ENCODE measurements at places on chromosomes 1 and 21.

- DNase-seq = no peak
Observed at GRCh38 chr1:178232949-178233348, 139.0 kb downstream of the RASAL2 start.

DNA sequence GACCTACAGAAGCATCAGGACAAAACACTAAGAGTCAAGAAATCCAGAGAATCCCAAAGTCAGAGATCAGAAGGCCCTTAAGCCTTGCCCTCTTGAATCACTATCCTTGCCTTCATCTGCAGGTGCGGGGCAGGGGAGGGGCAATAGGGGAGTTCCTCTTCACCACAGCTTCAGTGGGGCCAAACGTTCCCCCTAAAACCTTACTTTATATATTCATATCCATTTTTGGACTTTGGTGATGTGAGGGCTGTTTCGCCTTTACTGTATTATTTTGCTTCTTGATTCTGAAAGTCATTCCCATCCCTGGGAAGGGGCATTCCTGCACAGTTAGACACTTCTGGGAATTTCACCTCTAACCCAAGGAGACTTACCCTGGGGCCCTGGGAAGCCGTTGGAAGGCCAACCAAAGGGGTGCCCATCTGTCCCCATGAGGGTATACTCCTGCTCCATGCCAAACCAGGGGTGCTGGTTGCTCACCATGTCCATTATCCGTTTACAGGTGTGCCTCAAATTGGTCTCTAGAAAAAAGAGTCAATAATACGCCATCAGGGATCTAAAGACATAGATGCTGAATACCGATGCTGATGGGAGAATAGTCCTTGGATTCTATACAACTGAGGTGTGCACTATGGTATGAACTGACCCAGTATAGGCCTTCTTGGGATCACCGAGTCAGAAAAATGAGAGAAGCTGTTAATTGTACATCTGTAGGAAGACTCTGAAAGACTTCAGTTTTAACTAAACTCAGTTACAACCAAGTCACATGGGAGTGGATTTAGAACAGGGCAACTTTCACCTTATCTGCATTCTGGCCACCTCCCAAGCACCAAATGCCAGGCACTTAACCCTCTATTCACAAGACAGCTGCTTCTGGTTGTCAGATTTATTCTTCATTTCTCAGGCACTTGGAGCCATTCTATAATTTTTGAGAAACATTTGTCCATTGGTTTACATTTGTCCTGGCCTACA is 5.4 kb downstream of the GLUL start:
- no peak for DNase-seq

GRCh38 chr1:198161718-198162090 is 4.9 kb downstream of the NEK7 start:
- no peak for DNase-seq

- DNase-seq = no peak
Observed at GRCh38 chr1:157566484-157567300, 14.4 kb upstream of the FCRL5 start.

DNA sequence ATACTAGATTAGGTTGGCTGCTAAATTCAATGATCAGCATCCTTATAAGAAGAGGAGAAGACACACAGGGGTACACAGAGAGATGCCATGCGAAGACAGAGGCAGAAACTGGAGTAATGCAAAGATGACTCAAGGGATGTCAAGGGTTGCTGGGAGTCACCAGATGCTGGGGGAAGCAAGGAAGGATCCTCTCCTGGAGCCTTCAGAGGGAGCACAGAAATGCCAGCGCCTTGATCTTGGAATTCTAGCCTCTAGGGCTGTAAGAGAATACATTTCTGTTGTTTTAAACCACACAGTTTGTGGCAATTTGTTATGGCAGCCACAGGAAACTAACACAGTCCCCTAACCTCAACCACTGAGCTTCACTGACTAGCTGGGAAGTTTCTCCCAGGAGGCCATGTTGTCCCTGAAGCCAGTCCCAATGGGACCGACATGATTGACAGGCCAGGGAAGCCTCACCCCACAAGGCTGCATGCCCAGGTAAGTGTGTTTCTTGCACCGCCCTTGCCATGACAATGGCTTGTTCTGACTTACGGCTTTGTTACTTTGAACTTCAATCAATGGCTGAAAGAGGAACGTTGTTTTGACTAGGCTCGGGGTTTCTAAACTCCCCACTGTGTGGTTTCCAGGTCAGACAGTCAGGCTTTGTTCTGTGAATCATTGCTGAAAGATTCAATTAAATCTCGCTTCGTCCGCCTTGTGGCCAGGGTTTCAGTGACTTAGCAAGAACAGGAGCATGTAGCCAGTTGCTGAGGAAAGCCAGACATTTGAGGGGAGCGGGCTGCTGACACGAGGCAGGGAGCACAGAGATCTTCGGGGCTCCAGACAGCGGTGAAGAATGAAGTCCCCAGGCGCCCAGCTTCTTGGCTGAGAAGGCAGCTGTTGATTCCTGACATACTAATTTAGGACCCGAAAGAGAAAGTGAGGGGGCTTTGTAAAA is 62.3 kb downstream of the RUNX1 start:
- DNase-seq = peak; percentile 92

- no peak for DNase-seq
Observed at GRCh38 chr1:116496898-116497297, 73.9 kb downstream of the CD58 start.

- no peak for DNase-seq
Observed at GRCh38 chr1:33792651-33793050, 71.2 kb upstream of the HMGB4 start.

- DNase-seq = no peak
Observed at GRCh38 chr1:48495166-48495565, 23.2 kb upstream of the SPATA6 start.

DNA sequence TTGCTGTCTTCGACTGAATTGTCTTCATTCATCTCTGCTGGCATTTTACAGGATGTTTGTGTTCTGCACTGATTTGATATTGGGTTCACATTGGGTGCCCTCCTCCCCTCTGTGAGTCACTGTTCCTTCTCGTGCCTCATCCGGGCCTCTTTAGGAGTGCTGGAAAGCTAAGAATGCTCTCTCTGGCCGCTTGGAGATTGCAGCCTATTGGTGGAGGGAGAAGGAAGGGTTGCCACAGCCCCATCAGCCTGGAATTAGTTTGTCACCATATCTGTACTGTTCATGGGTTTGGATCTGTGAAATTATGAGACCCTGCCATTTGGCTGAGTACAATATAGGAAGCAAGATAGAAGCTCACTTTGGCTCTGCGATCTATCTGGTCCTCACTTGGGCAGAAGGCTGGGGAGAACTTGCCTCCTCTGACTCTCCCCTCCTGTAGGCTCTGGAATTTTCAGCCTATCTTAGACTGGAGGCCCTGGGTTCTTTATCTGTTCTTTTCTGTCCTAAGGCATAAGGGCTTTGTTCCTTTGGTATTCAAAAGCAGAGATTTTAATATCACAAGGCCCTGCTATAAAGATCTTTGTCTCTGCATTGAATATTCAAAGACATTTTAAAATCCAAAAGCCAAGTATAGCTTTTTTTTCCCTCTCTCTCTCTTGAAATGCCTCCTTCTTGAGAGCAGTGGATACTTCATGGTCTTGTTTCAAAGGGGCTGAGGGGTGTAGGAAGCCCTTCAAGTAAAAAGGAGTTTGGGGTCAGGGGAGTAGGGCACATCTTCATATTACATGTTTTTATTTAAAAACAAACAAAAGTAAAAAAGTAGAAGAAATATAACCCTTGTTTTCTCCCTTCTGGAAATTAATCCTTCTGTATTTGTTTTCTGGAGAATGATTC is 347.9 kb downstream of the ZP4 start:
- no peak for DNase-seq

GRCh38 chr1:98403963-98404480 is 257.5 kb upstream of the SNX7 start:
- DNase-seq = no peak

DNA sequence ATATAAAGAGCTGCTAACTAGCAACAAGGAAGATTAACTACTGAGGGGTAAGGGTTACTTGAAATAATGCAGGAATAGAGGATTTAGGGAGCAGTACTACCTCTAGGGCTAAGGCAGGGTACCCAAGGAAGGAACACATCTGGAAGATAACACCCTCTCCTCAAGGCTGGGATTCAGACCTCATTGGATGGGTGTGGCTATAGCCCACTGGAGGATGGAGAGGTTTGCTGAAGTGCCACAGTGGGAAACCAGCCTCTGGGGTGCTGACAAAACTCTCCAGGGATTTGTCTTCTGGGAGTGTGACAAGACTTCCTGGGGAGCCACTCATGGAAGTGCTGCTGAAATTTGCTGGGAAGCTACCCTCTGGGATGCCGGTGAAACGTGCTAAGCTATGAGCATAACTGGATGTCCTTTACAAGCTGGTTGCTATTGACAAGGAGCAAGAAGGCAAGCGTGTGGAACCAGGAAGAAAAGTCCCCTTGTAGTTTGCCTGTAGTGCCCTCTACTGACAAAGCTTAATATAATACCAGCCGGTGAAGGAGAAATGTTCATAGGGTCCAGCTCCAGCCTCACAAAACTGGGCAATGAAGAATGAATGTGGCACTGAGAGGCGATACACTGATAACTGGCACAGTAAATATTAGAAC is 122.8 kb upstream of the USP24 start:
- DNase-seq = peak; percentile 24

GRCh38 chr1:171061425-171062143 is 29.1 kb upstream of the FMO3 start:
- no peak for DNase-seq

DNA sequence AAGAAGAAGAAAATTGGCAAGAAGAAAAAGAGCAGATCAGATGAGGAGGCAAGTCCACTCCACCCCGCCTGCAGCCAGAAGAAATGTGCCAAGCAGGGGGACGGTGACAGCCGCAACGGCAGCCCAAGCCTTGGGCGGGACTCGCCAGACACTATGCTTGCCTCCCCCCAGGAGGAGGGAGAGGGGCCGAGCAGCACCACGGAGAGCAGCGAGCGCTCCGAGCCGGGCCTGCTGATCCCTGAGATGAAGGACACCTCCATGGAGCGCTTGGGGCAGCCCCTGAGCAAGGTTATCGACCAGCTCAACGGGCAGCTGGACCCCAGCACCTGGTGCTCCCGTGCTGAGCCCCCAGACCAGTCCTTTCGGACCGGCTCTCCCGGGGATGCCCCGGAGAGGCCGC is 9.0 kb upstream of the SLC25A34 start:
- no peak for DNase-seq

DNA sequence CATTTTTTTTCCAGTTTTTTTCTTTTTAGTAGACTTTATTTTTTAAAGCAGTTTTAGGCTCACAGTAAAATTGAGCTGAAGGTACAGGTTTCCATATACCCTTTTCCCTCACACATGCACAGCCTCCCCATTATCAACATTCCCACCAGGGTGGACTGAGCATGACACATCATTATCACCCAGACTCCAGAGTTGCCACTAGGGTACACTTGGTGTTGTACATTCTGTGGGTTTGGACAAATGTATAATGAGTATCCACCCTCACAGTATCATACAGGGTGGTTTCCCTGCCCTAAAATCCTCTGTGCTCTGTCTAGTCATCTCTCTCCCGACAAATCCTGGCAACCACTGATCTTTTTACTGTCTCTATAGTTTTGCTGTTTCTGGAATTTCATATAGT is 3.0 kb upstream of the AIM2 start:
- DNase-seq = no peak

- DNase-seq = no peak
Observed at GRCh38 chr1:99943223-99943794, 26.5 kb upstream of the SLC35A3 start.
